ENCODE measurements at places on chromosomes 16 and 17. TPM values are rescaled to one million over a fixed set of nuclear protein-coding genes. Genes with fewer than 3 reads are reported as not detected.
A peak's percentile ranks its signal among the peaks of the same experiment; 100 is the strongest.

GRCh38 chr17:75249564-75249963 lies 11.8 kb downstream of the GGA3 start:
- no peak for DNase-seq

- DNase-seq = no peak
Measured at GRCh38 chr17:62808576-62808970, 459 bp upstream of the MARCHF10 start.

GRCh38 chr16:29898804-29899515 lies 390 bp downstream of the SEZ6L2 start:
- DNase-seq = no peak

- no peak for DNase-seq
Measured at GRCh38 chr16:23114131-23114904, 34.9 kb downstream of the USP31 start.

DNA sequence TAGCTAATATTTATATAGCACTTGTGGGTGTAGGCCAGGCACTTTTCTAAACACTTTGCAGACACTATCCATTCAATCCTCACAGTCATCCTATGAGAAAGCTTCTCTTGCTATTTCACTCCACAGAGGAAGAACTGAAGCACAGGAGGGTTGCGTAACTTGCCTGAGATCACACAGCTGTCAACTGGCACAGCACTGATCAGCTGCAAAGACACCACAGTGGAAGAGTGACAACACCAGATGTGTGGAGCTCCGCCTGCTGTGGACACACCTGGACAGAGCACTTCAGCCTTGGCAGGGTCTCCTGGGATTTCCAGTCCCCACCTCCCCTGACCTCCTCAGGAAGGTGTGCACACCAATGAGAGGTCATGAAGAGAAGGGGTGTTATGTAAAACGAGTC lies 13.3 kb upstream of the CNEP1R1 start:
- DNase-seq = peak; percentile 69

GRCh38 chr16:1188432-1189189 lies 35.7 kb downstream of the CACNA1H start:
- peak; percentile 18 for DNase-seq

GRCh38 chr16:21950782-21951521 lies 2.2 kb upstream of the UQCRC2 start:
- DNase-seq = peak; percentile 19

- peak; percentile 80 for DNase-seq
Measured at GRCh38 chr16:48963306-48963705, 318.3 kb downstream of the CBLN1 start.

- DNase-seq = peak; percentile 5
Measured at GRCh38 chr17:2937331-2938003, 125.9 kb downstream of the OR1D5 start.

- DNase-seq = peak; percentile 39
Measured at GRCh38 chr16:69741519-69741918, 13.2 kb downstream of the NOB1 start.

DNA sequence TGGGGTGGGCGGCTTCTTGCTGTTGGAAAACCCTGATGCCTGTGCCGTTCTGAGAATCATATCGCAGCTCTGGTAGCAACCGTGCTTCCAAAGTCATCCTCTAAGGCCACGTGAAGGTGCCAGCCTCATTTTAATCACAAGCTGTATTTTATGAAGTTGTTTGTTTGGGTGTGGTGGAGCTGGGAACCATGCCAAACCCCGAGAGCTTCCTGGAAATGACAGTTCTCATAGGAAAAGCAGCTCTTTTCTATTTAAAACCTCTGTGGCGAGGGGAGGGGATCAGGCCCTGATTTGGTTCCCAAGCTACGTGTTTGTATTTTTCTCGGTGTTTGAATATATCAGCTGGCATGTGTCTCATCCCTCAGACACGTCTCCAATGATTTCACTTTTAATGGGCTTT lies 21.7 kb downstream of the KNOP1 start:
- DNase-seq = peak; percentile 92

- no peak for DNase-seq
Measured at GRCh38 chr16:88512728-88513696, 57.2 kb upstream of the ZC3H18 start.

GRCh38 chr17:213286-214105 lies 32.0 kb upstream of the DOC2B start:
- DNase-seq = no peak

DNA sequence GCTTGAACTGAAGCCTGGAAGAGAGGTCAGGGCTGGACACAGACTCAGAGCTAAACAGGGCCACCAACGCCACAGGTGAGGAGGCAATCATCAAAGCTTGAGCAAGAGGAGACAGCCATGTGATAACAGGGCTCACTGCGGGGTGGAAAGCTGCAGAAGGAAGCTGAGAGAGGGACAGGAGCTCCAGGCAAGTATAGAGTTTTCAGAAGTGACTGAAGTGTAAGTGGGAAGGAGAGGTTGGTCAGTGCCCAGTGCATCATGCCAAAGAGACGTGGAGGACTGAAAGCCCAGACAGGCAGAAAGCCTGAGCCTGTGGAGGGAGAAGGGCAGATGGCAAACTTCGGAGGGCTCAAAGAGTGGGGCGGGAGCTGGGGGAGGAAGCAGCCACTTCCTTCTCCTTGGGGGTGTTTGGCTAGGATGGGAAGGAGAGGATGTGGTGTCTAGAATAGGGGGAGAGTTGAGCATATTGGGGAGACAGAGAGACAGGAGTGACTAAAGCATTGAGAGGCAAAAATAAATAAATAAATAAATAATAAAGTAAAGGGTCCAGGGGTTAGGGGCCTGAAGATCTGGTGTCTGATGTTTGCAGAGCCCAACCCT lies 2.6 kb downstream of the KIFC3 start:
- DNase-seq = no peak

DNA sequence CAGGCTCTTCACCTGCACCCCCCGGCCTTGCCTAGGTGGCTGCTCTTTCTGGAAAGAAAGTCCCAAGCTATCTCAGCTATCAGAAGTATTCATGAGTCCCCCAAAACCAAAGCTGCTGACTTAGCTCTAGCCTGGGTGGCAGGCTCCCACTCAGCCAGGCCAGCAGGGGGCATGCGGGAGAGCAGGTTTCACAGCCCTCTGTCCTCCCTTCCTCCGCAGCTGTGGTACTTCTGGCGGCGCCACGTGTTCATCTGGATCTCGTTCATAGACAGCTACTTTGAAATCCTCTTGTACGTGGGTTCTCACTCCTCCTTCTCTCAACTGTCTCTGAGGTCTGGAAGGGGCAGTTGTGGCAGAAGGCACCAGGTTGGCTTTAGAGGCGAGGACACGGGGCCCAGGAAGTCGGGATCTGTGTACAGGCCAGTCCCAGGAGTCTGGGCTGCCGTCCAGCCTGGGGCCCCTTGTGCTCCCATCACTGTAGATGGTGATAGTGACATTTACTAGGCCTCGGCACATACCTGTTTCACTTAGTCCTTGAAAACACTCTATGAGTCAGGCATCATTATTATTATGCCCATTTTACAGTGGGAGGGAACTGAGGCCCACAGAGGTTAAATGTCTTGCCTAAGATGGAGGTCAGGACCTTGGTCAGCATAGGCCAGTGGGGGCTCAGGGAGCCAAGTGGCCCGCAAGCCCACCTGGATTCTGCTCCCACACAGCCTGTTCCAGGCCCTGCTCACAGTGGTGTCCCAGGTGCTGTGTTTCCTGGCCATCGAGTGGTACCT lies 12.9 kb downstream of the TRPV2 start:
- peak; percentile 42 for DNase-seq

GRCh38 chr16:57534881-57535658 lies 1.3 kb downstream of the CCDC102A start:
- no peak for DNase-seq

DNA sequence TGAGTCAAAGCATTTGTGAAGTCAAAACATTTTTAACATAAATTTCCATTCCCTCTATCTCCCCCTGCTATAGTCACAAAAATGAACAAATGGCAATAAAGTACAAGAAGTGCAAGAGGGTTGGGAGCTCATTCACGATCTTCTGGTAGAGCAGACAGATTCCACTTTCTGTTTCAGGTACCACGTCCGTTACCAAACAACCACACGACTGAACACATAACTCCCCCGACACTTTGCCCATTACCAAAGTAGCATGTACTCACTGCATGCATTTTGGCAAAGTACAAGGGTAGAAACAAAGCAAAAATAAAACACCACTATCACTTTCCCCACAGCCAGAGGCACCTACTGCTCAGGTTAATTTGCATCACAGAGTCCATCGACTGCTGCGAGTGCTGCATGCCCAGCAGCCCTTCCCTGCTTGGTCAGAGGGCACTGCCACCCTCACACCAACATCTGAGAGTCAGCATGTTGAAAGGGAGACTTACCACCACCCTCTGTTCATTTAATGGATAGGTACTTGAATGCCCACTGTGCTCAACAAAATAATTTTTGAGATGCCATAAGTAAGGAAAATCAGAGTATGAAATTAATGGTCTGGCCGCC lies 150.3 kb upstream of the AXIN2 start:
- no peak for DNase-seq

DNA sequence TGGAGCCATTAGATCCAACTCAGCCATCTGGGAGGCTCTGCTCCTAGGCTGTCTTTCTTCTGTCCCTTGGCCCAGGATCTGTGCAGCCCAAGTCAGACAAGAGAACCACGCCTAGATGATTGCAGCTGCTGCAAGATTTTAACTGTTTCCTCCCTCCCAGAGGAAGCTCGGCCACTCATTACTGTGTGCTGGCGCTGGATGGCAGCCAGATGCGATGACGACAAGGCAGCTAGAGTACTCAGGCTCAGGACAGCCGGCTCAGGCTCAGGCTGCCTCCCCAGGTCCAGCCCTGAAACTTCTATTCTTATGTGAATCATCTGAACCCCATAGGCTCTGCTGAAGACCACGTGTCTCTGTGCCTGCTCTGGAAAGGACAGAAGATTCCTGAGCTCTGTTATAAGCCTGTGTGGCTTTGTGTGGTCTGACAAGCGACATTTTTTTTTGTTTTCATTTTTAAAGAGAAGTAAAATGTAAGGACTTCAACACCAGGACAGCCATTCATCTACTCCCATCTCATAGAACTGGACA lies 32.1 kb upstream of the FBXW10B start:
- DNase-seq = peak; percentile 100

GRCh38 chr17:59347975-59348391 lies 16.5 kb downstream of the YPEL2 start:
- DNase-seq = no peak

GRCh38 chr16:84847564-84848355 lies 28.0 kb downstream of the CRISPLD2 start:
- no peak for DNase-seq

GRCh38 chr17:49995055-49995738 lies at the start of gene DLX3:
DLX3 (minus strand) TSS chr17:49995224; CDS start chr17:49994998, 226 bp downstream.
- DNase-seq = peak; percentile 80

DNA sequence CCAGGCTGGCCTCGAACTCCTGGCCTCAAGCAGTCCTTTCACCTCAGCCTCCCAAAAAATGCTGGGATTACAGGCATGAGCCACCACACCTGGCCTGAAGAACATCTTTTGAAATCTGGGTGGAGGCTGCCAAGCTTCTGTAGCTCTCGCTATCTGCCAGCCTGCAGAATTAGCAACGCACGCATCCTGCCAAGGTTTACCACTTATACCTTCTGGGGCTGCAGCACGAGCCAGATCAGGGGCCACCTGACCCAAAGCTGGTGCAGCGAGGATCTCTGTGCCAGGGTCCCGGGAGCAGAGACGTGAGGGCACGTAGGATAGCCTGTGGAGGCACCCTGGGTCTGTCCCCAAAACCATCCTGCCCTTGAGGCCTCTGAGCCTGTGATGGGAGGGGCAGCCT lies 22.2 kb downstream of the SLC38A8 start:
- no peak for DNase-seq

DNA sequence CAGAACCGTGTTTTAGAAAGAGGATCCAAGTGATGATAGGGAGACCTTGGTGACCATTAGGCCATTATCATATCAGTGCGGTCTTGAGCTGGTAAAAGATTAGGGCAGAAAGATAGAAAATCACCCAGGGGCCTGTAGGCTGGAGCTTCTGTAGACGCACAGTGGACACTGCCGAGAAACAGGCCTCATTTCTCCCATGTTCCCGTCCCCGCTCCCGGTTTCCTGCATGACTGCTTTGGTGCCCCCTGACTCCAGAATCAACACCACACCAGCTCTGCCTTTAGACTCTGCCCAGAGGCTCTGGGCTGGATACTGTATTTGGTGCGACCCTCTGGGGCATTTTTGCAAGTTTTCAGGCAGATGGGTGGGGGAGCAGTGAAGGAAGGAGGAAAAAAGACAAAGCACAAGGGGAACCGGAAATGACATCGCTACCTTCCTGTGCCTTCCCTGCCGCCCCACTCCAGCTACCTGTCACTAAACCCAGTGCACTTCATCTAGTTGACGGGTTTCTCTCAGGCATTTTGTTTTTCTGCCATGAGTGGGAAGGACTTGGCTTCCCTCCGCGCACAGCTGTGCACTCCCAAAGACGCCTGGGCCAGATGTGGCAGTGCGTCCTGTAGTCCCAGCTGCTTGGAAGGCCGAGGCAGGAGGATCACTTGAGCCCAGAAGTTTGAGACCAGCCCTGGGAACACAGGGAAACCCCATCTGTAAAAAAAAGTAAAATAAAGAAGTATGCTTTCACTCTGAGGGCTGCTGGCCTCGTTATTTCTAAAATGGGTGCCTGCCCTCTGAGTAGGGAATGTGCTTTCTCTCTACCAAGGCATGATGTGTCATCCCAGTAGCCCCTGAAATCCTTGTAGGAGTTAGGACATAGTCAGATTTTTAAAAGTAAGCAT lies 214.1 kb downstream of the RPTOR start:
- no peak for DNase-seq

- DNase-seq = no peak
Measured at GRCh38 chr17:79135628-79136405, 61.2 kb downstream of the ENGASE start.

TLCD1 gene
- 9.2 TPM for total RNA-seq

SUPT4H1 gene
- total RNA-seq = 46.0 TPM

METTL9 gene
- total RNA-seq = 190 TPM

VASN gene
- total RNA-seq = 12.5 TPM

ULK2 gene
- total RNA-seq = 12.4 TPM

CCL2 gene
- total RNA-seq = not detected

NF1 gene
- total RNA-seq = 17.1 TPM

KRT16 gene
- total RNA-seq = not detected

SLC35G6 gene
- not detected for total RNA-seq

ABCC11 gene
- total RNA-seq = 0.13 TPM

ADAP2 gene
- total RNA-seq = 0.75 TPM

TP53TG3F gene
- total RNA-seq = not detected

Data from LHCN-M2 (cell line).